ENCODE measurements at places on chromosomes 6 and 20. TPM values are rescaled to one million over a fixed set of nuclear protein-coding genes. Genes with fewer than 3 reads are reported as not detected.
A peak's percentile ranks its signal among the peaks of the same experiment; 100 is the strongest.

- no peak for DNase-seq
Observed at GRCh38 chr6:47336334-47336733, 26.6 kb upstream of the TNFRSF21 start.

The HLA-DRA gene
- total RNA-seq, result 274 TPM

GRCh38 chr6:56715741-56716140 lies 73.1 kb upstream of the DST start:
- DNase-seq, result no peak

DNA sequence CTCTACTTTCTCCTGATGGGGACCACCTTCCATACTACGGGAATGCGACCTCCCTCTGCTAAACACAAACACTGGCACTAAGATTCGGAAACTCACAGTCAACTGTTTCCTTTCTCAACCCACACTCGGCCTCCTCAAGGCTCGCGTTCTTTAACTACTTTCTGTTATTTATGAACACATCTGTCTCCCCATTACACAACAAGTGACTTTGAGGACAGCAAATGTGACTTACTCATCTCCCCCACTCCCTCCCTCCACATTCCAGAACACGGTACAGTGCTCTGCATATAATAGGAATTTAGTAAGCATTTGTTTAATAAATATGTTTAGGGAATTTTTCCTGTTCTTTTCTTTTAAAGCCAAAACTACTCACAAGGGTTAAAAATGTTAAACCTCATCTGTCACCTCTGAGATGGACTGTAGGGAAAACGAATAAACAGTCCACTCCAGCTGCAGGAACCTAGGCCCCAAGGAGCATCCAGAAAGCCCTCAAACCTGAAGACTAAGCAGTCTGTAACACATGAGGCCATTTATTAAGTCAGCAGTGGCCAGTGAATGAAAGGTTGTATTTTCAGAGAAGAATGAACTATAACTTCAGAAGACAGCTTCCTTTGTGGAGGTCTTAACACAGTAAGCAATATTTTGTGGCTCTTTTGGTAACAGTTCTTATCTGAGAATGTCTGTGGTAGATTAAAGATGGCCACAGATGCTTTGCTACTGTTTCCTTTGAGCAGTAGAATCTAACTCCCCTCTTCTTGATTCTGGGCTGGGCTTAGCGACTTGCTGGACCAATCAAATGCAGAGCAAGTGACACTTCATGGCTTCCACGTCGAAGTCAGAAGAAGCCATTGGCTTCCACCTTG lies 209.6 kb upstream of the DTNBP1 start:
- no peak for DNase-seq

DNA sequence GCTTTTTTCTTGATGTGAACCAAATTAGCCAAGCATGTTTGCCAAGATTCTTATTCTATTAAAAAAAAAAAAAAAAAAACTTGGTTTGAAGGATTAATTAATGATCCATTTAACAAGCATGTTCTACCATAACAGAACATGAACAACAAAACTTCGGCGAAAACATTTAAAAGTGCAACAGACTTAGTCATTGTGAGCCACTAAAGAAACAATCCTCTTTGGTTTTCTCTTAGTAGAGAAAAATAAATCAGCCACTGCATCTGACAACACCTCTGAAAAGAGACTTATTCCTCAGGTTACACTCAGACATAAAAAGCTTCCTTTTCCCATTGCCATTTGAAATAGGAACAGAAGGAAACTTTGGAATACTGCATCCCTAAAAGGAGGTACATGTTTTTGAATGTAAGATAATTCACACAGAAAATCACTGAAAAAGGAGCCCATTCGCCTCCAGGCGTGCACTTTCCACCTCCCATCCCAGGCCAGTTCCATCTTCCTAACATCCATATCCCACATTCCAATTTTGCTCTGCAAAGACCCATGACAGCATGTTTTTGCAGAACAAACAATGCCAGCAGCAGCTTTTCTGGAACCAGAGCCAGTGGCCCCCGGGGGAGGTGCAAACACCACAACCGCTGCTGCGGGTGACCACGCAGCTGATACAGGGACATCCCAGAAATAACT lies 79.5 kb downstream of the ZMYND8 start:
- DNase-seq, result peak; percentile 44

The CBLN4 gene
- not detected for total RNA-seq

- DNase-seq, result no peak
Observed at GRCh38 chr20:41425180-41425884, 58.7 kb upstream of the EMILIN3 start.

GRCh38 chr6:39517756-39518155 lies 195.3 kb upstream of the KCNK16 start:
- DNase-seq, result no peak

The CCNC gene
- 55.4 TPM for total RNA-seq

- no peak for DNase-seq
Observed at GRCh38 chr6:137680705-137681346, 186.2 kb upstream of the TNFAIP3 start.

The OOEP gene
- total RNA-seq, result not detected

The FAM83D gene
- total RNA-seq, result 16.7 TPM

DNA sequence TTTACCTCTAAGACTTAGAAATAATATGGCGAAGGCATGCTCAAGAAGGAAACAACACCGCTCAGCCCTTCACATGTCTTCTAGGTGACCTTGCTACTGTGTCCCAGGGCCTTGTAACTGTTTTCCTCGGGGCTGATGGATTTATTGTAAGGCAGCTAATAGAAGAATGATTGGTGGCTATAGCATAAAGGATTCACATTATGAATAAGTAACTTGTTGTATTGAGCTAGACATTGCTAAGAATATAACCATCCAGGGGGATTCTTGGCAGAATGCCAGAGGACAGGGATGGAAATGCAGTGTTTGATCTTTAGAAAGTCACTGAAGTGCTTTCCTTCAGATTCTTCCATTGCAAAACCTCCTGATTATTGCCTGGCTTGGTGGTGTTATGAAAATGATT lies 54.9 kb downstream of the PLEKHG1 start:
- no peak for DNase-seq

GRCh38 chr6:15462717-15463525 lies 199.9 kb downstream of the DTNBP1 start:
- no peak for DNase-seq

DNA sequence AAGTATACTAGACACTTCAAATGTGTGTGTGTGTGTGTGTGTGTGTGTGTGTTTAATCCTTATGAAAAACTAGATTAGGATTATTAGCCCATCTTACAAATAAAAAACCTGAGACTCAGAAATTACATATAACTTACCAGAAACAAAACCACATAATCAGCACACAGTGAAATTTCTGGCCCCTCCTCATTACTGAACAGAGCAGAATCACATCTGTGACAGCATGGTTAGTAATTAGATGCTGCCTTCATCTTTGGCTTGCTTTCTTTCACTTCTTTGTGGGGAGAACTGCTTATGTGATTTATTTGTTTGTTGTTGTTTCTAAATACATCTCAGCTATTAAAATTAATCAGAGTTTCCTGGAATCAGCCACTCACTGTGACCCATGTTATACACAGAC lies 267.1 kb downstream of the TENT5A start:
- DNase-seq, result no peak

DNA sequence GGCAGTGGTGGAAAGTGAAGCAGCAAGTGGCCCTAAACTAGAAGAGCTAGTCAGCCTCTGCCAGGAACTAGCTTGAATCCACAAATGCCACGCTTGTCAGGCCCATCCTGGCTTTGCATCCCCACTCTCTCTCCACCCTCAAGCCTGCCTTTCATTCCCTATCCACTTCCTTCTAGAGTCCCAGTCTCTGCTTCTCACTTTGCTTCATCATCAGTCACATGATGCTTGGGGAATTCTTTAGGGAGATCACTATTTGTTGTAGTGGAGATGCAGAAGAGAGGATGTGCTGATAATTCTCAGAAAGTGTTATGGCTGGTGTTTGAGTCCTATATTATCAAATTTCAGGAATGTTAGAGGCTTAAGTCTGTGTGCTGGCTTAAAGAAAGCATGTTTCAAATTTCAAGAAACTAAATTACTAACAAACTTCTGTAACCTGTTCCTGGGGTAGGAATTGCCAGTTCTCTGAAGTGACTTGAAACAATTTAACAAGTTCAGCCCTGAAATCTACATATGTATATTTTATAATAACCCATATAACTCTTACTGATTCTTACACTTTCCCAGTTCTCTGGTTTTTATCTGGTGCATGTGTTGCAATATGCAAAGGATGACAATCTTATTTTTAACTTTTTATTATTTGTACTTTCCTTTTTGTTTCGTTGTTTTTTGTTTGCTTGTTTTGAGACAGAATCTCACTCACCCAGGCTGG lies 7.5 kb downstream of the TRIM39 start:
- no peak for DNase-seq

The RIPPLY2 gene
- not detected for total RNA-seq

GRCh38 chr6:10613077-10613476 lies 81.3 kb downstream of the C6orf52 start:
- no peak for DNase-seq

GRCh38 chr20:20396794-20397193 lies 28.9 kb downstream of the INSM1 start:
- no peak for DNase-seq

DNA sequence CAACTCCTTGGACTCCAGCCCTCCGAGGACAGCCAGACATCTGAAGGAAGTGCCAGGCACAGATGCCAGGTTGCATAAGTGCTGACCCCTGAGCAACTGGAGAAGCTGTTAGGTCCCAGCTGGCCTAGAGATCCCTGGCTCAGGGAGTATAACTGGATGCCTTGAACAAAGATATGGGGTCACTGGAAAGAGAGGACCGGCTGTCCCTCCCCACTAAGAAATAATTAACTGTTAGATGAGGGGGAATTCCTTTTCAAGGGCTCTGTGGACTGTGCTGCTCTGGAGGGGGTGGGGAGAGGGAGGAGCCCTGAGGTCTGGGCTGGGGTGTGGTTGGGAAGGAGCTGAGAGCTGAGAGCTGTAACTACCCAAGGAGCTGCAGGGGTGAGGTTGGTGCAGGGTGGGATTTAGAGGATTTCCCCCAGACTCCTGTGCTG lies 39.6 kb downstream of the HLA-F start:
- DNase-seq, result no peak

GRCh38 chr6:43303751-43304331 lies 4.8 kb downstream of the CRIP3 start:
- DNase-seq, result no peak

DNA sequence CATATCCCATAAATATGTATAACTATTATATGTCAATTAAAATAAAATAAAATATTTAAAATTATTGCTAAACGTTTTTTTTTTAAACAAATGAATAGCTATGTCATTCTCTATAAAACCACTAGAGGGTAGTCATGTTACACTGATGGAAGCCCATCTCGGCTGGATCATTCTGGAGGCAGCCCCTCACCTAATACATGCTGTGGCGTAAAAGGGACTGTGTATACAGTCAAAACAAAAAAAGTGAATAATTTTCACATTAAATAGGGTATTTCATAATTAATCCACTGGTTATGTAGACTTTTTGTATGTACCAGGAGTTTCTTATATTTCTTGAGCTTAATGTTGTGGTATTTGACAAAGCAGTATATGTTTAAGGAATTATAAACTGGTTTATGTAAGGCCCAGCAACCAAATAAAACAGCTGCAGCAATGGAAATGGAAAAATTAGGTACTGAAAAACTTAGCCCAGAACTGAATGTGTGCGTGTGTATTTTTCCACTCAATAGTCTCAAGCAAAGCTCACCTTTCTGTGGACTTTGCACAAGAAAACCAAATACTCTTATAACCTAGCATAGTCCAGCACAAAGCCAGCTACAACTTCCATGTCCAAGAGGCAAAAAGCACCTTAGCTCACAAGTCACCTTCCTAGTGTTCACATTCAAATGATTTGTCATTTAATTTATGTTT lies 81.7 kb downstream of the COL9A1 start:
- DNase-seq, result no peak

The CLDN20 gene
- total RNA-seq, result 0.34 TPM

The MEI4 gene
- total RNA-seq, result 0.05 TPM

- DNase-seq, result no peak
Observed at GRCh38 chr6:108746836-108747575, 101.2 kb upstream of the ARMC2 start.

GRCh38 chr20:6702144-6702543 lies 65.3 kb upstream of the BMP2 start:
- no peak for DNase-seq

The SULF2 gene
- total RNA-seq, result 28.0 TPM

The FRK gene
- total RNA-seq, result 0.59 TPM

Measured in lower leg skin (tissue), 4 donors.